Activated naive CD8-positive, alpha-beta T cell treated with anti-CD3 and anti-CD28 coated beads, Interleukin-2, amount 50 U/mL, for 16 hours (primary cell): ENCODE measurements at places on chromosomes 3 and 15.

GRCh38 chr3:156093964-156094363 lies 26.4 kb upstream of the KCNAB1 start:
- no peak for DNase-seq

DNA sequence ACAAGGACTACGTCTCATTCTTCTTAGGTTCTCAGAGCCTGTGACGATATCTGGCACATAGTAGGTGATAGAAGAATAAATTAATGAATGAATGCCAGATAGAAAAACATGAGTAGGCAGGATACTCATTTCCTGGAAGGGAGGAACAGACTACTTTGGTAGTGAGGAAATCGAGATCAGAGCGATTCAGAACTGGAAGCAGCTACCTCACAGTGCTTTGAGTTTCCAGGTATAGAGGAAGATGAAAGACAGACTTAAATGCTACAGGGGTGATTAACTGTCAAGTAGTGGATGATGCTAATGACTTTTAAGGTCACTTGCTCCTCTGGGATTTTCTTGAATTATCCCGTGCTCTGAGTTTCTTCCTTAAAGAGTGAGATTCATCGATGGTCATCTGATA lies 951.5 kb upstream of the CFAP20DC start:
- no peak for DNase-seq

- no peak for DNase-seq
These were observed 95.0 kb downstream of the FAM43A start for GRCh38 chr3:194780706-194781105.

DNA sequence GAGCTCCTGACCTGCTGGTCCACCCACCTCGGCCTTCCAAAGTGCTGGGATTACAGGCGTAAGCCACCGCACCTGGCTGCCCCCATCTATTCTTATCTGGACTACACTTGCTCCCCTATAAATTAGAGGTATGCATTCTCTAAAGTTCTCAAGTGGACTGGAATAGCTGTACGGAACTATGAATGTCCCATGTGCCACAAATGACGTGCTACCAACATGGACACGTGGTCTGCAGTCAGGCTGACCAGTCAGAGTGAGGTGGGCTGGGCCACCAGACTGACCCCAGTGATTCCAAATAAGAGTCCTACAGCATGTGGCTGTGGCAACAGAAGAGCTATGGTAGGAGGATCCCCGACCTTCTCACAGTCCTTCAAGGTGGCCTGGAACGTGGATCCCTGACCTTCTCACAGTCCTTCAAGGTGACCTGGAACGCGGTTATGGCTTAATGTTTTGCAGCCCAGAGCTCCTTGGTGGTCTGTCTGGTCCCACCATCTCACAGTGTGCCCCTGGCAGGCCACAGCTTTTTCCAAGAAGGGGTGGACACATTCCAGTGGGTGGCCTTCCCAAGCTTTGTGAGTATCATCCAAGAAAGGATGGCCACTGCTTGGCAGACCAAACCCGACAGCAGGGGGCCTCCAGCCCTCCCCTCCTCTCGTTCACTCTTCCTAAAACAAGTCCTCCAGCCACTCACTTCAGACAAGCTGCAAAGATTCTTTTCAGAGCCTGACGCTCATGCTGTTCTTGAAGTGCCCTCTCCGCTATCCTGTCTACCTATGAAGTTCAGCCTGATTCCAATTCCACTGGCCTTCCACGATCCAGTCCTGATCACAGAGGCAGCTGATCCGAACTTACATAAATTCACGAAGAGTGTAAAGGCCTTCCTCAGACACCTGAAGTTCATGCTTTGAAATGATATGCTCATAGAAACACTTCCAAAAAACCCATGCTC lies 4.4 kb downstream of the ADAMTS17 start:
- no peak for DNase-seq

GRCh38 chr3:4738737-4739274 lies 240.4 kb upstream of the BHLHE40 start:
- DNase-seq = no peak

GRCh38 chr3:185250653-185251052 lies 3.2 kb downstream of the EHHADH start:
- DNase-seq = no peak

- DNase-seq = no peak
These were observed 336.6 kb upstream of the SLCO3A1 start for GRCh38 chr15:91516866-91517265.

DNA sequence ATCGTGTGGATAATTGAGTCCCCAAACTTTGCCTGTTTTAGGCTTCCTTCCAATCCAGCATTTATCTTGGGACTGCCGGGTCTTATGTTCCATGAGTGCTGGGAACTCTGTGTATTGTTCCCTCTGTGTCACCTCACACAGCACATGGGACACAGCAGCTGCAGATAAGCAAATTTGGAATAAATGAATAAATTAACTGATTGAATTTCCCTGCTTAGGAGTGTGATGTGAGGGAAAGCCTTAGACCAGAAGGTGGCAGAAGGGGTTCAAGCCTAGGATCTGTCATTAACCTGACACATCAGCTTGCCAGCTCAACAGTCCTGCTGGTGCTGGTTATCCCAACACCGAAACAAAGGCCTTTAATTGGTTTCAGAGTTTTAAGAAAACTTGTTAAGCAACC lies 114.3 kb downstream of the OXSM start:
- no peak for DNase-seq

DNA sequence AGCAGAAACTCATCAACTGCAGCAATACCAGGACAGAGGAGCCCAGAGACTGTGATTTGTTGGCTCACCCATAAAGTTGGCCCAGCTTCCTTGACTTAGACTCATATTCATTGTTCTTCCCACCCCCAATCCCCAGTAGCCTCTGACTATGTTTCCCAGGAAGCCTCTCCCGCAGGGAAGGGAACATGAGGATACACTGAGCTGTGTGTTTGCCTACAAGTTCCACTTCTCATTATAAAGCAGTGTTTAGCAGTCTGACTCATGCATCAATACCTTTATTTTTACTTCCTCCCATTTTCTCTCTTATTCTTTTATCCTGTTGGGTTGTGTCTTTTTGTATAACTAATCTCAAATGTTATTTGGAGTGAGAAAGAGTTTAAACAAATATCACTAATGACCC lies 111.6 kb upstream of the PHLDB2 start:
- no peak for DNase-seq

DNA sequence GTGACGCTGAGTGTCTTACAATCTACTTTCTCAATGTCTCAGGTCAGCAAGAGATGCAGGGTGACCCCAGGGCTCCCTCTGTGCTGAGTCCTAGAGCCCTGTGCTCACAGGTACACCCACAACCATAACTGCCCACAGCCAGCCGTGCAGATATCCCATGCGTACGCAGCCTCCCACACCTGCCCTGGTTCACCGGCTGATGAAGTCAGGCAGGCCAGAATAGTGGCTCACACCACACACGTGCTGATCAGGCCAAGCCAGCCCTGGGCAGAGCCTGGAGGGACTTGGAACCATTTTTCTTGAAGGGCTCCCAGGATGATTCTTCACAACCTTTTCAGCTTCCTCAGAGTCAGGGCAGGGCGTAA lies 63.6 kb upstream of the RPL32 start:
- DNase-seq = no peak
